ENCODE measurements at places on chromosomes 11 and 22.

DNA sequence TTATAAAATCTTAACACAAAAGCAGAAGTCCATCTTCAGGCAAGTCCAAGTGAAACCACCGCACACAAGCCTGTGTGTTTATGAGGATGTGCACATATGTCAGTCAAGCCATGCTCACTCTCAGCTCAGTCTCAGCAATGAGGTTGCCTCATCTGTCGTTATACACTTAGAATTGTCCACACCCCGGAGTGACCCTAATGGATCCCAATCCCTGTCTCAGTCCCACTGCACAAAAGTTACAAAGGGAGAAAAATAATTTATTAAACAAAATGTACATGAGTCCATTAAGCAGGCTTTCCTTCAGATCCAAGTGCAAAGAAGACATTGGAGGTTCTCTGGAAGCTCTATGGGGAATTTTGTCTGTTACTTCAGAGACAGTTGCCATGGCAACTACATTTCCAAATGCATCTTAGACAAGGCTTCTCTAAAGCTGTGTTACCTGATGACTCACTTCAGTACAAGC is 24.4 kb downstream of the OR8B12 start:
- no peak for ATAC-seq

DNA sequence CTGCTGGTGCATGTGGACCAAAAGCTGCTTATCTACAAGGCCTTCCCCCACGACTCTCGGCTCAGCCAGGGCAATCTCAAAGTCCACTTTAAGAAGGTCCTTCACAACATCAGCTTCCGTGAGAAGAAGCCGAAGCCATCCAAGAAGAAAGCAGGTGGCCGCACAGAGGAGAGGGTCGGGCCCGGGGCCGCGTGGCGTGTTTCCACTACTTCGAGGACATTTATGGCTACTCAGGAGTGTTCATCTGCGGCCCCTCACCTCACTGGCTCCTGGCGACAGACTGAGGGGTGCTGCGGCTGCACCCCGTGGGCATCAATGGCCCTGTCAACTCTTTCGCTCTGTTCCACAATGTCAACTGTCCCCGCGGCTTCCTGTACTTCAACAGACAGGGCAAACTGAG is 16.2 kb upstream of the SLC5A4 start:
- no peak for ATAC-seq

- ATAC-seq: no peak
Measured at GRCh38 chr11:102026217-102026616, 21.0 kb upstream of the CFAP300 start.

DNA sequence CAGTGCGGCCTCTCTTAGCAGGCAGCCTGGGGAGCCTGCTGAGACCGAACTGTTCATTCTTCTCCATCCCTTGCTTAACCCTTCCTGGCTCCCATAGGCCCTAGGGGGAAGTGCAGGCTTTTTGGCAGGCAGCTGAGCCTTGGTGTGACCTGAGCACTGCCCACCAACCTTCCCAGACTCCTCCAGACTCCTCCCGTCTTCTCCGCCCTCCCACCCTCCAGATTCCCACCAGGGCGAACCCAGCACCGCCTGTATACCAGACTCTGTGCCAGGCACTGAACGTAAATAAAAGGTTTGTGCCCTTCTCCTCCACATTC is 7.9 kb downstream of the RELT start:
- no peak for ATAC-seq

DNA sequence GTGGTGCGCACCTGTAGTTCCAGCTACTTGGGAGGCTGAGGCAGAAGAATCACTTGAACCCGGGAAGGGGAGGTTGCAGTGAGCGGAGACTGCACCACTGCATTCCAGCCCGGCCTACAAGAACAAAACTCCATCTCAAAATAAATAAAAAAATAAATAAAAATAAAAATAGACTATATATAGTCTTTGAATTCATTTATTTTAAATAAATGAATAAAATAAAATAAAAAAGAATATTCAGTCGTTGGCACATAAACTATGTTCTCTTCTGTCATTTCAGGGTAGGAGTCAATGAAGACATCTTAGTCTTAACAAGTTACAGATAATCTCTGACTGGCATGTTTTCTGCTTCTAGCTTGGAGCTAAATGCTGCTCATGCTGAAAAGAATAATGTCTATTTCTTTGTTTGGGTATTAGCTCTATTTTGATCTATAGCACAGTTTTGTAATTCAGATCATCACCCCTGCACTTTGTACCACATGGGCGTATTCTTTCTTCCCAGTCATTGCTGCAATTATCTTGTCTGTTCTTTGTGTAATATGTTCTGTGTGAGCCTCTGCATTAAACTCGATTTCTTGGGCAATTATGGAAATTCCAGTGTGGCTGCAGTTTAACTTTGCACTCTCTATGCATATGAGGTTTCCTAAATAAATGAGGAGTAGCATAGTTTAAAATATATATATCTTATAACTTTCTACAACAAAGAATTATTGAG is 1.4 kb upstream of the MS4A14 start:
- ATAC-seq: no peak

DNA sequence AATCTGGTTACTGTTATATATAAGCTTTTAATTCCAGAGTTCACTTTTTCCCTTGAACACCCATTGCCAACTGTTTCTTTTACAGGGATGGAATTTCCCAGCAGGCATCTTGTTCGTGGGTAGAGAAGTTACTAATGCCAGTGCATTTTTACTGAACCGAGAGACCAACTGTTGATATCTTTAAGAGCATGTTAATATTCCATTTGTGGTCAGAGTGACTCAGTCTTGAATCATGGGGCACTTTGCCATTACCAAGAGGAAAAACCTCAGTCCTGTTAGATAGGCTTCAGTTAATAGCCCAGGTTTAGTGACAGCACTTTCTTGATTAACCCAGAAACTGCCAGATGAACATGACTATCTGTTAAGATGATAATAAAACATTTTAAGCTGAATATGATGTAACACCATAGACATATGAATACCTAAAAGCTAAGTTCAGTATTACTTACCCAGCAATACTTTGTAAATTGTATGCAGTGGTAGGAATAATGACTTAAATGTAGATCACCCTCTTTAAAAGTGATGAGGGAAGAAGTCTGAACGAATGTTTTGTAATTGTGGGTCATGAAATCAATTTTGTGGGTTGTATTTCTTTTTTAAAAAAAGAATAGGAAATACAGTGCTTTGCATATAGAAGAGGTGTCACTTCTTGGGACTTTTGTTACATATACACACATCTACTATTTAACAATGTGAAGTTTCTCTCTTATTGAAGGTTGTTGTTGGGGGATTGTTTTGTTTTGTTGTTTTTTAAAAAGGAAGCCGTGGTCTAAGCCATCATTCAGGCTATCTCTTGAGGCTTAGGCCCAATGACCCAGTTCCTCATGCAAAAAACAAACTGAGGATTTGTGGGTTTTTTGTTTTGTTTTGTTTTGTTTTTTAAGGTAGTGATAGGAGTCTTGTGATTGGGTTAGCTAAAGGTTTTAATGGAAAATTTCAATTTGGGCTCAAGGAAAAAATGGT is 79.2 kb upstream of the GRIK4 start:
- ATAC-seq: peak; percentile 87

DNA sequence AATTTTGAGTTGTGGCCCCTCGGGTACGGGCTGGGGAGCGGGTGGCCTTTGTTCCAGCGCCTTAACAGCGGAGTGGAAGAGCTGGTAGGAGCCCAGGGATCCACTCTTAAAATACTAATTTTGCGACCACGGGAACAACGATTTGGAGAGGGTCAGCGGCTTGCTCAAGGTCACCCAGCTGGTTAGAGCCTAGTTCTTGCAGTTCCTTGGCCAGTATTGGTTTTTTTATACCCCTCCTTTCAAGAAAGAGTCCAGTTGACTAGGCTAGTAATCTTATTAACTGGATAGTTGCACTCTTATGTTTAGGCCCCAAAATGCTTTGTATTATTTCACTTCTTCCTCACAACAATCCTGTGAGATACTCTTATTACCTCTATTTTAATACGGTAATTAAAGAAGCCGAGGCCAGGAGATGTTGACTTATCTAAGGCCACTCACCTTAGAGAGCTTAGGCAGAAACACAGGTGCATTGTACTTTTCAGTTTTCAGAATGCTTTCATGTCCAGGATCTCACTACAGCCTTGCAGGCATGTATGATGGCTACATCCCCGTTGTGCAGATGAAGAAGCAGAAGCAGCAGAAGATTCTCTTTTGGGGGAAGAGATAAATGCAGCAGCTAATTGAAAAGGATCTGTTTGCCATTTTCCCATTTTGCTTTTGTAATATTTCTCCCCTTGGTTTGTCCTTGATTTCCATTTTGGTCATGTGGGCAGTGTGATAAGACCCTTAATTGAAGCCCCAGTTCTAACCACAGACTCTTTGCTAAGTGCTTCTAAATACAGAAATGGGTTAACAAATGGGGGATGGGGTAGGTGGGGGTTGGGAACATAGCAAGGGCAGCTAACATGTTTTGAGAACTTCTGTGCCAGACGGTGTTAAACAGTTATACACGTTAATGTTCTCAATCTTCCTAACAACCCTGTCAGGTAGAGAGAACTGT is 1.4 kb downstream of the SREBF2 start:
- ATAC-seq: no peak

GRCh38 chr11:121499405-121499804 is 46.6 kb upstream of the SORL1-AS1 start:
- ATAC-seq: no peak

GRCh38 chr11:9802291-9802861 is 138.5 kb downstream of the SWAP70 start:
- ATAC-seq: no peak

Measured in stimulated activated memory B cell treated with anti-CD40 and anti-IgM and Interleukin-4, amounts not matched to agents 10 μg/mL and 1 μg/mL and 100 μg/mL, for 72 hours (primary cell).